ENCODE measurements at places on chromosomes 11 and 22.

DNA sequence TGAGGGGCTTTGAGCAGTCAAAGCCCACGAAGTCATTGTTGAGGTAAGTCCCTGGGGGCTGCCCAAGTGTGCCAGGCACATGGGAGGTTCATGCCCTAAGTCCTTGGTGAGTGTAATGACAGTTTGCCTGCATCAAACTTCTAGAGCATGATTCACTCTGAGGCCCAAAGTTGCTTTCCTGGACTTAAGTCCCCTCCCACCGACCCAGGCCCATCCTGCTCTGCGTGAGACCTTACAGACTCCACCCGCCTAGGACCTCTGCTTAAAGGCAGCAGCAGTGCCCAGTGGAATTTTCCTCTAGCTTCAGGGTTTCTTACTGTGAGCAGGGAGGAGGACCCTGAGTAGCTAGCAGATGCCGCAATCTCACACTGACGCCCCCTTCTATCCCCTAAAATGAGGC, 5.7 kb upstream of the PVALB start:
- DNase-seq = no peak

GRCh38 chr11:75969626-75970308, 154.8 kb downstream of the UVRAG start:
- no peak for DNase-seq

DNA sequence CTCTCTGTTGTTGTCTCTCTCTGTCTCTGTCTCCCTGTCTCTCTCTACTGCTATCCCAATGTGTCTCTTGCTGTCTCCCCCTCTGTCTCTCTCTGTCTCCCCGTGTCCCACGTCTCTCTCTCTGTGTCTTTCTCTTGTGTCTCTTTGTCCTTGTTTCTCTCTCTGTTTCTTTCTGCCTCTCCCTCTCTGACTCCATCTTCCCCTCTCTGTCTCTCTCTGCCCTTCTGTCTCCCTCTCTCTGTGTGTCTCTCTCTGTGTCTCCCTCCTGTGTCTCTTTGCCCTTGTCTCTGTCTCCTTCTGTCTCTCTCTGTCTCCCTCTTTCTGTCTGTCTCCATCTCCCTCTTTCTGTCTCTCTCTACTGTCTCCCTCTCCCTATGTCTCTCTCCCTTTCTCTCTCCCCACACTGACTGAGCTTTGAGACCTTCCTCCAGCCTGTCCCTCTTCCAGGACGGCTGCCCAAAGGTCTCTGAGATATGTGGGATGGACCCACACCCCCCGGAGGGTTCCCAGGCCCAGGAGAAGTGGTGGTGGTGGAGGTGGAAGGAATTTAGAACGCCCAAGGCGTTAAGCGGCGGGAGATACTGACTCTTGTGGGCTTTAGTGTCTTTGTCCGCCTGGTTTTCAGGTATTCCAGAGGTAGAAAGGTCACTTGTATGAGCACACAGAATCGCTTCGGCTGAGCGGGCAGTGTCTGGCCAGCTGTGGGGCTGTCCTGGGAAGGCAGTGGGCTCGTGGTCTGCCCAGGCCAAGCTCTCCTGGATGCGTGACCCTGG, 65.5 kb upstream of the CCND1 start:
- no peak for DNase-seq

DNA sequence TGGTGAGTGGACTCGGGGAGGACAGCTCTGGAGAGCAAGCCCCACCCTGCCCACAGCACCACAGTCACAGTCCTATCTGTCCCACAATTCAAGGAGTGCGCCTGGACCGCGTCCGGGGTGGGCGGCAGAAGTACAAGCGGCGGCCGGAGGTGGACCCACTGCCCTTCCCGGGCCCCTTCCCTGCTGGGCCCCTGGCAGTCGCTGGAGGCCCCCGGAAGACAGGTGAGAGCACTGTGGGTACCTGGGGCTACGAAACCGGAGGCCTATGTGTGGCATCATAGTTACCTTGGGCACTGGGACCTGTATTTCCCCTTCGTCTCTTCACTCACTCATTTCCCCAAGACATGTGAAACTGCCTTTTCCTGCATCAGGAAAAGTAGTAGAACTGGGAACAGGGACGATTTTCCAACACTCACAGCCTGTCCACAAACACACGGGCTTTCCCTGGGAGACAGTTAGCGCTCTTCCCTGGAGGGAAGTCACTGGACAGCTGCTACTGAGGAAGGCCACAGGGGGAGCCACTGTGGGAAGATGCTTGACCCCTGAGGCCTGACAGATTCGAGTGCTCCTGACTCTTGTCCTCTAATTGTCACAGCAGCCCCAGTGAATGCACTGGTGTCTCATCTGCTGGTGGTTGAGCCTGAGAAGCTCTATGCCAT, 3.1 kb downstream of the TRMT112 start:
- DNase-seq = no peak

DNA sequence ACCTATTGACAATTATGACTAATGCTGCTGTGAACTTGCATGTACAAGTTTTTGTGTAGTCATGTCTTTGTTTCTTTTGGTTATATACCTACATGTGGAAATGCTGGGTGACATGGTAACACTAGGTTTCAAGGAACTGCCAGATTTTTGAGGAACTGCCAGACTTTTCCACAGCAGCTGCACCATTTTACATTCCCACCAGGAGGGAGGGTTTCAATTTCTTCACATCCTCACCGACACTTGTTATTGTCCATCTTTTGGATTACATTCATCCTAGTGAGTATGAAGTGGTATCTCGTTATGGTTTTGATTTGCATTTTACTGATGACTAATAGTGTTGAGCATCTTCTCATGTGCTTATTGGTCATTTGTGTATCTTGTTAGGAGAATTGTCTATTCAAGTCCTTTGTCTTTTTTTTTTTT, 13.3 kb downstream of the CLDN5 start:
- no peak for DNase-seq

DNA sequence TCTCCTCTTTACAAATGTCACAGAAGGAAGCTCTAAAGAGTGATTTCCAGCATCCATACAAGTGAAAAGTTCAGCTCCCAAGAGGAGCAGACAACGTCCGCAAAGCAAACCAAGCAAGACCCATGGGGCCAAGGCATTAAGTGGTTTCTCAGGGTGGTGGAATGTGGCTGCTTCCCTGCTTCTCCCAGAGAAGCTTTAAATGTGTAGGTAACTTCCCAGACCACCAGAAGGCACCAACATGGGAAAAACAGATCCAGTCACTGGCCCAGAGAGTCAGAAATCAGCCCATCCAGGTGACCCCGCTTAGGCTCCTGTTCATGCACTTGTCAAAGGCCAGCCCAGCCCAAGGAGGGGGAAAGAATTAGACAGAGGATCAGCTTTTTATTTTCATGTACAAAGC, 13.3 kb upstream of the PHF21A start:
- DNase-seq = no peak

DNA sequence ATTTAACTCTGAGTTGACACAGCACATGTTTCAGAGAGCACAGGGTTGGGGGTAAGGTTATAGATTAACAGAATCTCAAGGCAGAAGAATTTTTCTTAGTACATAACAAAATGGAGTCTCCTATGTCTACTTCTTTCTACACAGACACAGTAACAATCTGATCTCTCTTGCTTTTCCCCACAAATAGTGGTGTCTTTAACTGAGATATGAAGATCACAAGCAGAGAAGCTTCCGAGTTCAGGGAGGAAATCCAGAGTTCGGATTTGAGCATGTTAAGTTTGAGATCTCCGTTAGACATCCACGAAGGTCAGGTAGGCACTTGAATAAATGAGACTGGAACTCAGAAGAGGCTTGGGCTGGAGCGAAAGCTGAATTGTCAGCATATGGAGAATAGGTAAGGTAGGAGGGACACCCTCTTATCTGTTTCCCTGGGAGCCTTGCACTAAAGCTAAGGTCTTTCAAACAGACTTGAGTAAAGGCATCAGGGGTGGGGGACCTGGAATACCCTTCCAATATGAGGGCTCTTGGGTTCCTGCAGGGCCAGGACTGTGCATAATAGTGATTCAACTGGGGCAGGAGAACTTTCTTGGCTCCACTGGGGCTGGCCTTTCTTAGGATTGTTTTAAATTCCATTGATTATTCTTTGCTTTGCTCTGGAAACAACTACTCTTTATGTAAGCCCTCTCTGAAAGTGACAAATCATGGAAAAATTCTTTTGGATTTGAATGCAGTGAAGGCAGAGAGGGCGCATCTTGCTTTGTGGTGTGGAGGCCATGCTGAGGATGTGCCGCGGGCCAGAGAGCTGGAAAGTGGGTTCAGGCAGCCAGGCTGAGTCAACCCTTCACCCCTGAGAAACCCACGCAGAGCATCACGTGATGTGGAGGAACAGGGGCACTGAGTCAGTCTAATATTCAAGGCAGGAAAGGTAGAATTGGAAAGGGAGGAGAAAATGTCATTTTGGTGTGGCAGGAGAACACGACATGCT, 62.7 kb upstream of the AMPD3 start:
- DNase-seq = no peak

DNA sequence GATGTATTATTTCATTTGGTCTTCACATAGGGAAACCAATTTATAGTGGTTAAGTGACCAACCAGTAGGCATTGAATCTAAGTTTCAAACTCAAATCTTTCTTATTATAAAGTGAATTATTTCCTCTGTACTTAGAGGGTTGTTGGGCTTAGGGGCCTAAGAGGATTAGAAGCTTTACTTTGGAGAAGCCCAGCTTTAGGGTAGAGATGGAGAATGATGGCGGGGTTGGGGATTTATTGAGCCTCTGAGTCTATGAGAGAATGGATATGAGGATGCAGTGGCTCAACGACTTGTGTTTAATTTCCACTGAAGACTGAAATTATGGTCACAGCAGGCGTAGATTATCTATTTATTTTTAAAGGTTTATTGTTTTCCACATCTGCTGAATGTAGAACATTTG, 55.5 kb downstream of the CHRDL2 start:
- no peak for DNase-seq

GRCh38 chr22:20591660-20592310, 84.4 kb downstream of the MED15 start:
- peak; percentile 67 for DNase-seq

GRCh38 chr11:92053216-92053615, 171.4 kb upstream of the FAT3 start:
- DNase-seq = no peak

DNA sequence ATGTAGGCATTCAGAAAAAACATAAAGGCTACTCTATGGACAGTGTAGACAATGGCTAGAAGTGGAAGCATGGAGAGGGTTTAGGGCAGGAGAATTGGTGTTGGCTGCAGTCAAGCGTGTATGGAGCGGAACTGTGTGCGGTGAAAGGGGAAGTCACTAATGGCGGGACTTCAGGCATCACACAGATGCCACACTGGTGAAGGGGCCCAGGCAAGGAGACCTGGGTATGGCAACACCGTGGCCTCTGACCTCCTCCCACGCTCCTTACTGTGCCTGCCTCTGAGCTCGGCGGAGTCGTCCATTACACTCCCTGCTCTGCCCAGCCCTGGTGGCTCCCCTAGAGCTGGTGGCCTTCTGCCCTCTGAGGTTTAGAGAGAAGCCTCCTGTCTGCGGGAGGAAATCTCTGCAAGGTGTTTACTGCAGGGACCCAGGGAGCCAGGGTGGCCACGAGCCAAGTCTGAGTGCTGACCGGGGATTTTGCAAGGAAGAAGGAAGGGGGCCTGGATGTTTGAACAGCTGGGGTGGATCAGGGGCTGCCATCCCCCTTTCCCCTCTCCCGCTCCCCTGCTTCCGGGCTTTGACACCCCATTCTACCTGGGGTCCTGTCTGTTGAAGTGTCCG, 75.1 kb upstream of the TSPAN18 start:
- no peak for DNase-seq

DNA sequence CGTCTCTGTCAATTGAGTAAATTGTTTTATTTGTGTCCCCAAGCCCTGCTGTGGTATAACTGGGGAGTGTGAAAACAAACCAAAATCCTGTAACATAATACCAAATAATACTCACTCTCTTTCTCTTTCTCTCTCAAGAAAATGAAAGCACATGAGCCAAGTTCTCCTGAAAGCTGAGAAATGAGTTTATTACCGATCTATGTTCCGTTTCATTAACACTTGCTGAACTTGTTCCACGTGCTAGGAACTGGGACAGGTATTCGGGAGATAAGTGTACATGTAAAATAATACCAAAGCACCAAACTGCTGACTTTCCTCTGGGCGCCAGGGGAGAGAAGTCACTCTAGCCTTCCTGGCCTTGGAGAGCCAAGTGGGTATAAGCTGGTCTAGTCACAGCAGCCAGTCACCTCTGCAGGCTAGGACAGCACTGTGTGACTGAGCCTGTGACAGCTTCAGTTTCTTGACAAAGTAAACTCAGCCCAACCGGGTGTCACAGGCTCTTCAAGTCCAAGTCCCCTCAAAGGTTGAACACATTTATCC, 23.1 kb downstream of the CD6 start:
- no peak for DNase-seq

GRCh38 chr11:2928605-2929530, at the start of gene PHLDA2:
PHLDA2 (minus strand) TSS chr11:2929420; CDS start chr11:2929364, 56 bp downstream.
- DNase-seq = no peak

DNA sequence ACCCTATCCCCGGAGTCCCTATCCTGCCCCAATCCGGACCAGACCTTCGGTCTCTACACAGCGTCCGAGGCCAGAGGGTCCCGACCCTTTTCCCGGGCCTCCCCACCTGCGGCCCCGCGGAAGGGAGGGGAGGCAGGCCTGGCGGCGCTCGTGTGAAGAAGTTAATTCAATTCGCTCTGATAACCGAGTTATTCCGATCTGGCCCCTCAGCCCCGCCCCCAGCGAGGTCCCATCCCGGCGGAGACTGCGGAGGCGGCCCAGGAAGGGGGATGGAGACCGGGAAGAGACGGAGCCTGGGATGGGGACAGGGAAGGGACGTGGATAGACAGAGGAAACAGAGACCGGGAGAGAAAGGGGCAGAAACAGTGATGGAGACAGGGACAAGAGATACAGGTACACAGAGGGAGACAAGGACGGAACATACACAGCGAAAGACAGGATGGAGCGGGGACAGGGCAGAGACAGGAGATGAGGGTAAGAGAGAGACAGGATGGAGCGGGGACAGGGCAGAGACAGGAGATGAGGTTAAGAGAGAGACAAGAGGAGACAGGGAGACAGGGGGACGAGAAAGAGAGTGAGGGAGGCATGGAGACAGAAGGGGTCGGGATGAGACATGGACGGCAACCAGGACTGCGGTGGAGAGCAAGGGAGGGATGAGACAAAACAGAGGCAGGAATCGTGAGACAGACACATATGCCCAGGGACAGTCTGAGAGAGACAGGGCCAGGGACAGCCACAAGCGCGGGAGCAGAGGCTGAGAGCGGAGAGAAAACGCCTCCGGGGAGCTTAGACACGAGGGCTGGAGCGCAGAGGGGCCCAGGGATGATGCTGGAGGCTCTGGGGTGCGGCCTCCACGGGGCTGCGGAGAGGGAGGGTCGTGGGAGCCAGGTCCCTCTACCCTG, 636 bp upstream of the PHOX2A start:
- DNase-seq = no peak

- DNase-seq = no peak
Observed at GRCh38 chr11:34840736-34841386, 75.3 kb downstream of the APIP start.

- no peak for DNase-seq
Observed at GRCh38 chr22:50018608-50019285, 6.2 kb upstream of the IL17REL start.

Data from left kidney (tissue), 8 donors.